ENCODE measurements at places on chromosomes 12 and 14.
A peak's percentile ranks its signal among the peaks of the same experiment; 100 is the strongest.

GRCh38 chr12:24728366-24728765, 220.5 kb downstream of the BCAT1 start:
- DNase-seq, result no peak

GRCh38 chr14:53032161-53032803, 81.4 kb upstream of the FERMT2 start:
- no peak for DNase-seq

DNA sequence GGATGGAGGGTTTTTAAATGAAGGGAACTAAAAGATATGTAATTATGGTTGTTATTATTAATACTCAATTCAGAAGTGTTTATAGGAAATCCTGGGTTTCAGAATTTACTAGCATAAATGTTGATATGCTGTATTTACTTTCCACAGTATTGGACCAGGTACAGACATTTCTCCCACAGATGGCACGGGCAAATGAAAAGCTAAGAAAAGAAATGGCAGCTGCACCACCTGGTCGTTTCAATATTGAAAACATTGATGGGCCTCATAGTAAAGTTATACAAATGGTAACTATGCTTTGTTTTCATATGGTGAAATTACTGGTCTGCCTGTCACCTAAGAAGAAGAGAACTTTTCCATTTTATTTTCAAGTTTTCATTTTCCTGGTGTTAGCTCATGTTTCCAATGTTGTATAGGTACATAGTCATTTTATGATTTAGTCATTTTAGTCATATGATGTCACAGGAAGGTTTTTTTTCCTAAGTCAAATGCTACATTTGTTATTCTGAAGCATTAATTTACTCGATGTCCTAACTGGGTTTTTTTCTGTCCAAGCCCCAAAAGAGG, 5.5 kb downstream of the NOPCHAP1 start:
- DNase-seq, result no peak

DNA sequence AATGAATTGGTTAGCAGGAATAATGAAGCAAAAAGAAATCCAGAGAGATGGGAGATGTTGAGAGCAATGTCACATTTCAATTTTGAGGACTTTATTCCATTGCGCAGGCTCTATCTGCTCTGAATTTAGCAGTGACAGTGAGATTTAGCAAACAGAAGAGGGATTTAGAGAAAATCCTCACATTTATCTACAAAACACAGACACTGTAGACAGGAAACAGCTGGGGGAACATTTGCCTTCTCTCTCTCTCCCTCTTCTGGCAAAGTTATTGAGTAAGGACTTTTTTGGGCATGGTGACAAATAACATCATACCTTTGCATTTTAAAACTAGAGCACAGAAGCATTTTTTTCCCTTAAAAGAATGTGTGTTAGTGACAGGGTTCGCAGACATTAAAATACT, at the start of gene IGF1:
Gene IGF1 (minus strand): TSS at position 158 of the 400 bp plus-strand sequence. CDS start 182 bp downstream, outside the sequence.
- no peak for DNase-seq

DNA sequence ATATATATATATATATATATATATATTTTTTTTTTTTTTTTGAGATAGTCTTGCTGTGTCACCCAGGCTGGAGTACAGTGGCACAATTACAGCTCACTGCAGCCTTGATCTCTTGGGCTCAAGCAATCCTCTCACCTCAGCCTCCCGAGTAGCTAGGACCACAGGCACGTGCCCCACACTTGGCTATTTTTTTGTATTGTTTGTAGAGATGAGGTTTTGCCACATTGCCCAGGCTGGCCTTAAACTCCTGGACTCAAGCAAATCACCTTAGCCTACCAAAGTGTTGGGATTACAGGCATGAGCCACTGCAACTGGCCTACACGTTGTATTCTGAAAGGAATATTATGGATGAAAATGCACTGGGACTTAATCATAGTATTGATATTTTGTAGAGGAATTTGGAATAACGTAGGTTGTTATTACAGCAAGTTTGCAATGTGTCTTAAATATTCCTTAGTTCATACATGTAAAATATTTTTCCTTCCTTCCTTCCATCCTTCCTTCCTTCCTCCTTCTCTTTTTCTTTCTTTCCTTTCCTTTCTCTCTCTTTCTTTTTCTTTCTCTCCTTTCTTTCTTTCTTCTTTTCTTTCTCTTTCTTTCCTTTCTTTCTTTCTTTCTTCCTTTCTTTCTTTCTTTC, 862 bp downstream of the KLRB1 start:
- no peak for DNase-seq

DNA sequence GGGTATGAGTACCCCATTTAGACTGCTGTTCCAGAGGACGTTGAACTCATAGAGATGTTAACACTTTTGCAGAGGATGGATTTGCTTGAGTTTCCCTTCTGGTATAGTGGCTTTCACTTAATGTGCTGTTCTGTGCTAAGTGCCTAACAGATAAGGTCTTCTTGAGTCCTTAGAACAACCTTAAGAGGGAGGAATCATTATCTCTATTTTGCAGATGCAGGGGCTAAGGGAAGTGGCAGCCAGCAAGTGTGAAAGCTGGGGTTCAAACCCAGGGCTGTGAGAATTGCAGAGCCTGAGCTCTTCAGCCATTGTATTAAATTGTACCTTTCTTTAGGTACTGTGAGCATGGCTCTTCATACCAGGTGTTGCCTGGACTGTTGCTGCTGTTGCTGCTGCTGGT, 122.1 kb upstream of the NRXN3 start:
- DNase-seq, result no peak

GRCh38 chr14:64279704-64280668, 14.2 kb downstream of the ESR2 start:
- DNase-seq, result no peak

DNA sequence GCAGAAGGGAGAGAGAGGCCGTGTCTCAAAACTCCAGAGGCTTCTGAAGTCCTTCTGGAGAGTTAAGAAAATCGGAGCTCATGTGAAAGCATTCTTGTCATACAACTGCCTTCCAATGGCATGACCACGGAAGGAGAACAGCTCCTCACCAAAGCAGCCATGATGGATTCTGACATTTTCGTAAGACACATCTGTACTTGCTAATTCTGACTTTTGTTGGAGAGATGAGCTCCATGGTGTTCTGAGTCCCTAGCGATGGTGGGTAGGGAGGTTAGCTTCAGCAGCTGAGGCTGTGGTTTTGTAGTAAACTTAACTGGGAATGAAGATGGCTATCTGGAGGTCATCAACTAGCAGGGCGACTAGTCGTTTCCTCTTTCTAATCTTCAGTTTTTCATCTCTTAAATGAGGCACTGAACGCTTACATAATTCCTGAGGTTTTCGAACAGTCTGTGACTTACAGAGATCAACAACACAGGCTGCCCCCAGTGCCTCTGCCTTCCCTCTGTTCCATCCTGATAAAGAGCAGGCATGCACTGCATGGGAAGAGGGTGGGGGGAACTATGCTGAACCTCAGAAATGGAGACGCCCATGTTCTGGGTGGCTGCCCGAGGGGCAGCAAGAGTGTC, 28.6 kb upstream of the DICER1 start:
- no peak for DNase-seq

DNA sequence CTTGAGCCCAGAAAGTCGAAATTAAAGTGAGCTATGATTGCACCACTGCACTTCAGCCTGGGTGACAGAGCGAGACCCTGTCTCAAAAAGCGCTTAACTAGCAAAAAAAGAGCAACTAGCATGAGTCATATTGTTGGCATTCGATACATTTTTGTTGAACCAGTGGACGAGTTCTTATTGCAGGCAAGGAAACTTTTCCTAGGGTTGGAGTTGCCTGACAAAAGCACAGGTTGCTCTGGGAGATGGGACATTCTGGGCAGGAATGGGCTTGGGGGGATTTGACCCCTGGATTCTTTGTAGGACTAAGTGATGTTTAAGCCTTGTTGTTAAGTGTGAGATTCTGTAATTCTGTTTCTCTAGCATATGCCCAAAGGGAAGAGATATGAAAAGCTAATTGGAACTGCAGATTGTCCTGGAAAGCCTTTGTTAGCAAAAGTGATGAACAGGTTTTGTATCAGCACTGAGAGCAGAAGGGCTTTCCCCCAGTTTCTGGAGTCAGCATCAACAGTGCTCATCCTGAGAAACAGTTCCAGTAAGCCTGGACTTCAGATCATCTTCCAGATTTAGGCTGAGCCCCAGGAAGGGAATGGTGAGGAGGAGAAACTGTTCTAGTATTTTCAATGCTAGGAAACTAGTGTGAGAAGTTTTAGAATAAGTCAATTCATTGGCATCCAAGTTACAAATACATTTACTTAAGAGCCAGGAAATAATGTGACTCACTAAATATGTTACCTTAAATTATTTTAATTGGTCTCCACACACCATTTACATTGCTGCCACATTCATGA, 123.1 kb downstream of the SRGAP1 start:
- DNase-seq, result no peak

DNA sequence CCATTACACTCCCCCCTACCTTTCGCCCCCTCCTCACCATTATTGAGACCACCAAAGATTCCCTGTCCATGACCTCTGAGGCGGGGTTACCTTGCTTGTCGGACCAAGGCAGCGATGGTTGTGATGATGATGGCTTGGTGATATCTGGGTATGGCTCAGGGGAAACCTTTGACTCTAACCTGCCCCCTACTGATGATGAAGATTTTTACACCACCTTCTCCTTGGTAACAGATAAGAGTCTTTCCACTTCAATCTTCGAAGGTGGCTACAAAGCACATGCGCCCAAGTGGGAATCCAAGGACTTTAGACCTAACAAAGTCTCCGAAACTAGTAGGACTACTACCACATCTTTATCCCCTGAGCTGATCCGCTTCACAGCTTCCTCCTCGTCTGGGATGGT, 350.2 kb downstream of the DIO2 start:
- DNase-seq, result no peak

DNA sequence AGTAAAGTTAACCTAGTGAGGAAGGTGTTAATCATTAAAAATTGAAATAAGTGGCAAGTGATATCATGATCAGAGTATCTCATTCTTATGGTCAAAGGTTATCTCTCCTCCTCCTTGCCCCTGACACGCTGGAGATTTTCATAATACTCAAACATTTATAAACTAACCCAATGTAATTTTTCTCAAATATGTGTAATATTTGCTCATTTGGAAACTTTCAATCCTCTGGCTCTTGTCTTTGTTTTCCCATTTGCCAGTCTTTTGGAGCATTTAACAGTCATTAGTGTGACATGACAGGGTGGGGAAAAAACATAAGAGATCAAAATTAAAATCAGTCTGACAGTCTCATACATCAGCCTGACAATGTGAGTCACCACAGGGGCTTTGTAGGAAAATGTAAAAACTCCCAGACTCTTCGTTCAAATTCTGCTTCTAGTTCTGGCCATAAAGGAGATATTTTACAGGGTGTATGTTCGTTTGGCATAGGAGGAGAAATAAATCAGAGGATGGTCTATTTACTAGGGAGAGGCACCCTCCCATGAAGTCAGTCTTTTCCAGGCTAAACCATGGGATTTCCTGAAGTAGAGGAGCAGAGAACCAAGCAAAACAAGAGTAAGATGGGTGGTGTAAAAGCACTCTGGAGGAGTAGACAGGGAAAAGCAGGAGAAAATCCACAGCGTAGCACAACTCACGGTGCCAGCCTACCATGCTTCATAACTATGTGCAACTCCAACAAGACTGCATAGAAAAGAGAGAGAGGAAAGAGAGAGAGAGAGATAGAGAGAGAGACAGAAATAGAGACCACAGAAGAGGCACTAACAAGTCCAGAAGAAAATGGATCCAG, 369.2 kb upstream of the PDE3A start:
- no peak for DNase-seq

GRCh38 chr12:124381456-124382296, 86.8 kb downstream of the RFLNA start:
- DNase-seq, result no peak

- DNase-seq, result peak; percentile 88
Observed at GRCh38 chr14:76919431-76920330, 93.5 kb downstream of the LRRC74A start.

GRCh38 chr12:43277651-43278540, 274.1 kb downstream of the ADAMTS20 start:
- DNase-seq, result no peak

- DNase-seq, result no peak
Observed at GRCh38 chr12:47889040-47889439, 15.8 kb downstream of the VDR start.

DNA sequence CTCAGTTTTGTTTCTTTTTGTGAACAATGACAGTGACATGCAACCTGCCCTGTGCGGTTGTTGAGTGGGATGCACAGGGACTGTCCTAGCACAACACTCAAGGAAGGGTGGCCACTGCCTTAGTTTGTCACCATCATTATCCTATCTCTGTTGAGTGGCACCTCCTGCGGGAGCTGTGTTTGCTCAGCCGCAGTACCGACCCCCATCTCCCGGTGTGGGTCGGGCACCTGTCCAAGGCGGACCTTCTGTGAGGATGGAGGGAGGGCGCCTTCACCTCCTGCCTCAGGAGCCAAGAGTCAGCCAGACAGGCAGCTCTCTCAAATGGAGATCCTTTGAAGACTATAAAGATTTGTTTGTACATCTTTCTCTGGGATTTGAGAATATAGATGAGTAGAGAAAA, 142.1 kb downstream of the TSPAN9 start:
- DNase-seq, result no peak

- DNase-seq, result no peak
Observed at GRCh38 chr14:52095794-52096193, 26.9 kb upstream of the NID2 start.

GRCh38 chr12:98591209-98591608, 2.3 kb upstream of the SLC25A3 start:
- DNase-seq, result no peak

GRCh38 chr12:92147491-92147890, 1.8 kb upstream of the BTG1 start:
- DNase-seq, result no peak

- DNase-seq, result peak; percentile 72
Observed at GRCh38 chr12:50825372-50825838, 17.3 kb upstream of the TMPRSS12 start.

DNA sequence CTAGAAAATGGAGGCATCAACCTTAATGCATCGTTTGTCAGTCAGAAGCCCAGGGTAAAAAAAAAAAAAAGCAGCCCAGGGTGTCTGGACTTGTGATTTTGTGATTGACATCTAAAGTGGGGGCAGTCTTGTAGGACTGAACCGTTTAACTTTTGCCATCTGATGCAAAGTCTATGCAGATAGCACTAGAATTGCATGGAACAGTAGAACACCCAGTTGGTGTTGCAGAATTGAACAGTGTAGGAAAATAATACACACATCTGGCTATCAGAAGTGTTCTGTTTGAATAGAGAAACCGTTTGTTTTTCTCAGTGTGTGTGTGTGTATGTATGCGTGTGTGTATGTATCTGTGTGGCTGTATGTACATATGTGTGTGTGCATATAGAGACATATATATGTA, 45.0 kb downstream of the SLCO1A2 start:
- DNase-seq, result no peak

DNA sequence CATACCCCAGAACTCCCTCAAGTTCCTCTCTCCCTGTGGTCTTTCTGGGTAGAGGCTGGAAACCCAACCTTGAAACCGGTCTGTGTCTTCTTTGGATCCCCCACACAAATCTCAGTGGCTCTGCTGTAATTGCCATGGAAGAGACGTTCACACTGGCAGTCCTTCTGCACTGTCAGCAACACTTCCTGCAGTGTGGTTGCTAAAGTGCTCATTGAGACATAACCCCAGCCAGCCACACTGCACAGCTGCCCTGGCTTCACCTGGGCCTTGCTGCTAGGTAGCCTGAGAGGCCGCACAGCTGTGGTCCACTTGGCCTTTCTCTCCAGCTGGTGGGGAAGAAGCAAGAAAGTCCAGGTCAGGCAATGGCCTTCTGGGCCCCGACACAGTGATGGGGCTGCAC, 2.4 kb downstream of the GZMH start:
- DNase-seq, result no peak

- DNase-seq, result no peak
Observed at GRCh38 chr12:52313926-52314325, 7.3 kb downstream of the KRT83 start.

GRCh38 chr14:57060276-57060955, 208.3 kb downstream of the EXOC5 start:
- DNase-seq, result no peak

Measured in forelimb muscle (tissue), 1 donor.